ENCODE measurements at places on chromosomes 4 and X. TPM values are rescaled to one million over a fixed set of nuclear protein-coding genes. Genes with fewer than 3 reads are reported as not detected.

The SMARCAD1 gene
- total RNA-seq: 75.1 TPM

GRCh38 chr4:185875316-185875907 lies 63.4 kb upstream of the SORBS2 start:
- H3K27ac ChIP-seq: no peak overlapping the region
- no peaks in the 10 kb centered on the region for H3K36me3 ChIP-seq
- no peaks in the 10 kb centered on the region for H3K27me3 ChIP-seq
- no peak for DNase-seq
- no peak overlapping the region for H3K4me3 ChIP-seq
- peaks cover 6% of the 10 kb centered on the region for H3K4me1 ChIP-seq

GRCh38 chrX:2463973-2464676 lies 36.7 kb downstream of the DHRSX start:
- H3K27ac ChIP-seq: no peak overlapping the region
- H3K4me3 ChIP-seq: no peak overlapping the region
- peaks cover 8% of the 10 kb centered on the region for H3K4me1 ChIP-seq

- no peak overlapping the region for H3K4me3 ChIP-seq
- H3K27me3 ChIP-seq: no peaks in the 10 kb centered on the region
- no peak for DNase-seq
- peaks cover 15% of the 10 kb centered on the region for H3K4me1 ChIP-seq
Measured at GRCh38 chr4:112861691-112862674, 187.5 kb upstream of the ANK2 start.

- H3K4me1 ChIP-seq: peaks cover 6% of the 10 kb centered on the region
- H3K4me3 ChIP-seq: no peak overlapping the region
- peaks cover 2% of the 10 kb centered on the region for H3K36me3 ChIP-seq
- no peak for DNase-seq
- H3K27ac ChIP-seq: no peak overlapping the region
Measured at GRCh38 chr4:88967883-88968331, 89.1 kb downstream of the FAM13A start.

GRCh38 chr4:61201561-61201960 lies 1.4 kb downstream of the ADGRL3 start:
- peaks cover 24% of the 10 kb centered on the region for H3K4me1 ChIP-seq
- peak overlapping the region; percentile 99 for H3K4me3 ChIP-seq
- H3K27me3 ChIP-seq: peaks cover 78% of the 10 kb centered on the region
- DNase-seq: no peak
- no peaks in the 10 kb centered on the region for H3K36me3 ChIP-seq

The KLHL4 gene
- 0.74 TPM for total RNA-seq

The SLC10A4 gene
- total RNA-seq: 2.7 TPM

The ELF4 gene
- total RNA-seq: 4.8 TPM

GRCh38 chr4:159298502-159298901 lies 195.6 kb downstream of the RAPGEF2 start:
- no peak overlapping the region for H3K4me3 ChIP-seq
- H3K4me1 ChIP-seq: peaks cover 11% of the 10 kb centered on the region
- no peaks in the 10 kb centered on the region for H3K27me3 ChIP-seq
- H3K36me3 ChIP-seq: no peaks in the 10 kb centered on the region

DNA sequence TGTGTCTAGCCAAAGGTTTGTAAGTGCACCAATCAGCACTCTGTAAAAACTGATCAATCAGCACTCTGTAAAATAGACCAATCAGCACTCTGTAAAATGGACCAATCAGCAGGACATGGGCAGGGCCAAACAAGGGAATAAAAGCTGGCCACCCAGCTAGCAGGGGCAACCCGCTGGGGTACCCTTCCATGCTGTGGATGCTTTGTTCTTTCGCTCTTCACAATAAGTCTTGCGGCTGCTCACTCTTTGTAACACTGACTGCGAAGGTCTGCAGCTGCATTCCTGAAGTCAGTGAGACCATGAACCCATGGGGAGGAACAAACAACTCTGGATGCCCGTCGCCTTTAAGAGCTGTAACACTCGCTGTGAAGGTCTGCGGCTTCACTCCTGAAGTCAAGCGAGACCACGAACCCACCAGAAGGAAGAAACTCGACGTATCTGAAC lies 14.3 kb downstream of the HNRNPDL start:
- no peak for DNase-seq
- H3K27me3 ChIP-seq: no peaks in the 10 kb centered on the region
- no peaks in the 10 kb centered on the region for H3K36me3 ChIP-seq
- H3K27ac ChIP-seq: no peak overlapping the region
- H3K4me1 ChIP-seq: no peaks in the 10 kb centered on the region

DNA sequence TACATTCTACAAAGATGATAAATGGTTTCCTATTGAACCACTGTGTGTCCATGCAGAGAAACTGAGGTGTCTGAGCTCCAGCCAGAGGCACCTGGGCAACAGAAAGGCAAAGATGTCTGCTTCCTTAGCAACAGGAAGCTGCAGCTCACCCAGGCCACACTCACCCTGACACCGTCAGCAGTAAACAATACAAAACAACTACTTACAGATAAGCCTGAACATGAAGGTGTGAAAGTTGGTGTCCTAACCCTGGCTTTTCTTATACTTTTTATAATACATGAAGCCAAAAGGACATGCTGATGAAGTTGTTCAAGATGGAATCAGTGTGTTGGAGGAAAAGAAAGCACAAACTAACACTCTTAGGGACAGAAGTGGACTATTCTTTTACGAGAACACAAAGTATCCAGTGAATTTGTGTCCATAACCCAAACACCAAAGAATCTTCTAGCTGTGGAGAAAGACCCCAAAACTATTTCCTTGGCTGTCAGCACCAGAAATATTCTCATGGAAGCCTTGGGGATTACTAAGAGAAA lies 117.3 kb downstream of the SYNPO2 start:
- no peak for DNase-seq
- no peak overlapping the region for H3K4me3 ChIP-seq
- H3K27me3 ChIP-seq: no peaks in the 10 kb centered on the region
- H3K4me1 ChIP-seq: no peaks in the 10 kb centered on the region

Data from progenitor cell of endocrine pancreas (in vitro differentiated cells).